ENCODE measurements at places on chromosomes 13 and 19.

GRCh38 chr13:79936368-79937136 is 404.4 kb downstream of the SPRY2 start:
- DNase-seq, result no peak

DNA sequence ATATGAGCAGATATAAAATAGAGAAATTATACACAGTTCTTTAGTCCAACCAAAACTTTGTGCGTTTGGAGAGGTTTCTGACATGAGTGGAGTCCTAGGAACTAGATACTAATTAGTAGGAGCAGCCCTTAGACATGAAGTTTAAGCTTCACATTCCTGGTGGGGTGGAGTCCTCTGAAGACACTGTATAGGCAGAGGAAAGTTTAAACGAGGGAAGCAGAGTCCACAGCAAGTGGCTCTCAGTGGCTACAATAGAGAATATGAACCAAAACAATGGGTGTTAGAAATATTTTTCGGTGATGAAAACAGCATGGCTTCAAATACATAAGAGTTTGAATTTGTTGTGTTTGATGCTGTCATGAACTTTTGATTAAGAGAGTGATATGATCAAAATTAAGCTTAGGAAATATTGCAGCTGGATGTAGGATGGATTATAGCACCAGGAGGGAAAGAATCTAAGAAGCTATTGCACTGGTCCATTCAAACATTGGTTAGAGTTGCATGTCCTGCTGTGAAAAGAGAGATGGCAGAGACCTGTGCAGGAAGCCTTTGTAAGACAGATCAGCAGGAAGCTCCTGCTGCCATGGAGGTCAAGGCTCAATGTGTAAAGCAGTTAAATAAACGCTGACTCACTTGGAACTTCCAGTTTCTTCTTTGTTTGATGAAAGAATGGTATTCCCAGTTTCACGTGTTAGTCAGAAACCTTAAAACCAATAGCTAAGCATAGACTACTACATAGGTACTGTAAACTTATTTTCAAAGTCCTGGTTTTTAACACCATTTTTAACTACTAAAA is 175.2 kb downstream of the TDRD3 start:
- no peak for DNase-seq

GRCh38 chr13:39663958-39664357 is 8.5 kb downstream of the COG6 start:
- DNase-seq, result no peak

GRCh38 chr13:109160887-109161669 is 531.7 kb downstream of the MYO16 start:
- no peak for DNase-seq

GRCh38 chr19:31419871-31420445 is 70.7 kb upstream of the TSHZ3 start:
- no peak for DNase-seq

- no peak for DNase-seq
These were observed 10.9 kb downstream of the MIR17HG start for GRCh38 chr13:91358387-91358782.

DNA sequence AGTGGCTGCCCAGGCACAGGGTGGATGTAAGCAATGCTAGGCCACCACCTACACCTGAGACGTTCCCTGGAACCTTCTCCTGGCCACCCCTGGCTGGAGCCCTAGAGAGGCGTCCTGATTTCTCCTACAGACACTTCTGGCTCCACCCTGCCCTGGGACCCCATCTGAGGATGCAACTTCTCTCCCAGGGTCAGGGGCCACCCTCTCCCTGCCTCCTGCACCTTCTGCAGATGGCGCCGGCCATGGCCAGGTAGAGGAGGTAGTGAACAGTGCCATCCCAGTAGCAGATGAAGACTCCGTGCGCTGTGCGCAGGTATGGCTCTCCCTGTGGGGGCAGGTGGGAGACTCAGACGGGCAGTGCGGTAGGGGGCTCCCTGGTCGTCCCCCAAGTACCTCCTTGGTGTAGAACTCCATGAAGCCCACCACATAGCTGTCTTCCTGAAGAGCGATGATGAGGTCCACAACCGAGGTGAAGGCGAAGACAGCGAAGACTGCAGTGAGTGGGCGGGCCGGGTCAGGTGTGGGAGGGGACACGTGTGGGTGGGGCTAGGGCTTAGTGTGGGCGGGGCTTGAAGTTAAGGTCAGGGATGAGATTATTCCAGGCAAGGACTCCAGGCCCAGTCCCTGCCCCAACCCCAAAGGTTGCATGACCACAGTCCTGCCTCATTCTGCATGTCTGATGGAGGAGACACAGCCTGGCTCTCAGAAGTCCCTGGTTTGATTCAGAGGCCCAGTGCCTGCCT is 3.0 kb downstream of the TM6SF2 start:
- no peak for DNase-seq

GRCh38 chr19:54268936-54269335 is 11.9 kb upstream of the LILRB5 start:
- no peak for DNase-seq

GRCh38 chr19:45641274-45642105 is 2.3 kb upstream of the EML2 start:
- DNase-seq, result peak; percentile 95

DNA sequence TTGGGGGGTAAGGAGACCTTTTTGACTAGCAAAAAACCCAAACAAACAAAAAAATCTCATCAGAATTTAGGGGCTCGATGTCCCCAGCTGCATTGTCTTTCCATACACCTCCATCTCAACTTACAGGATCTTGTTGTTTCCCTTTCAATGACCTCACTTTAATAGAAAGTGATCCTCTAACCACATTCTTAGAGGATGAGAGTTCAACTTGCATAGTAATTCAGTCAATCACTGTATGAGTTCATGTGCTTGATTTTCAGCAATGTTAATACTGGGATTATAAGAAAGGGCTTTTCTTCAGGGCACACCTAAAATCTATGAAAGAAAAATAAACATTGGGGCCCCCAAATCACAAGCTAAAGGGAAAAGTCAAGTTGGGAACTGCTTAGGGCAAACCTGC is 1512.0 kb downstream of the SLITRK1 start:
- no peak for DNase-seq

GRCh38 chr13:109384491-109385241 is 401.7 kb downstream of the IRS2 start:
- DNase-seq, result no peak

DNA sequence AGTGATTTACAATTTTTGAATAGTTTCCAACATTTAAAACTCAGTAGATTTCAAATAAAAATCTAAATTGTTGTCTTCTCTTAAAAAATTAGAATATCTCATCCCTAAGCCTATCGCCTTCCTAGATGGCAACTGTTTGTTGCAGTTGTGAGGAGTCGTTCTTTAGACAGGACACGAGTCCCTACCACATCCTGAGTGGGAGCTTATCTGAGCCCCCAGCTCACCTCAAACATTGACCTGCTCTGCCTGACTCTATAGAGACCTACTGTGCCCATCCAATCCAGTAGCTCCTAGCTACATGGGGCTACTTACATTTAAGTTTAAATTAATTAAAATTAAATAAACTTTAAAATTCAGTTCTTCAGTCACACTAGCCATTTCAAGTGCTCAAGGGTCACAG is 434.7 kb downstream of the FOXO1 start:
- DNase-seq, result no peak

DNA sequence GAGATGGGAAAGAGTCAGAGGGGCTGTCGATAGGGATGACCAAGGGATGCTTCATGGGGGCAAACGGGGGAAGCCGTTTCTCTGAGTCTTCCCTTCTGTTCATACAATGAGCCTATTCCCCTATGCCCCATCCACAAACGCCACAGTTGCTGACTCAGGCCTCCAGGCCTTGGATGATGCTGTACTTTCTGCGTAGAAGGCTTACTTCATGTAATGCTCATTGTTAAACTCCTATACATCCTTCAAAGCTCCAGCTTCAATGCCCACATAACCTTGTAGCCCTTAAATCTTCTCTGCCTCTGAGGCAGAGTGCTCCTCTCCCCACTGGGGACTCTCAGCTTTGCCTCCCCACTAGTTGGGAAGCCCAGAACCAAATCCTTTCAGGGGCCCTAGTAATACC is 120.3 kb downstream of the PTPRS start:
- DNase-seq, result no peak

Data from stimulated activated CD4-positive, alpha-beta T cell treated with anti-CD3 and anti-CD28 coated beads, Interleukin-15, amount 100 ng/mL, for 24 hours (primary cell).